Pancreas (tissue), 10 donors: ENCODE measurements at places on chromosomes 2 and 18. TPM values are rescaled to one million over a fixed set of nuclear protein-coding genes. Genes with fewer than 3 reads are reported as not detected.

Gene EPC2
- 12.8 TPM for total RNA-seq

Gene SERPINB2
- 0.22 TPM for total RNA-seq

Gene SUCLG1
- 33.1 TPM for total RNA-seq

Gene PGAP1
- 6.4 TPM for total RNA-seq

Gene PCARE
- not detected for total RNA-seq

Gene DYSF
- total RNA-seq = 1.1 TPM

Gene SERPINB4
- not detected for total RNA-seq

Gene RIT2
- total RNA-seq = not detected

Gene GKN2
- total RNA-seq = not detected

Gene RAX
- total RNA-seq = not detected

Gene SS18
- total RNA-seq = 19.0 TPM

Gene ALK
- 0.06 TPM for total RNA-seq
